ENCODE measurements at places on chromosomes 6 and 20.

GRCh38 chr6:75800708-75801505, 51.9 kb downstream of the MYO6 start:
- DNase-seq: no peak

- peak; percentile 73 for DNase-seq
These were observed 43.1 kb downstream of the POPDC3 start for GRCh38 chr6:105136431-105137350.

GRCh38 chr20:48986899-48987298, 59.2 kb upstream of the CSE1L start:
- DNase-seq: no peak

DNA sequence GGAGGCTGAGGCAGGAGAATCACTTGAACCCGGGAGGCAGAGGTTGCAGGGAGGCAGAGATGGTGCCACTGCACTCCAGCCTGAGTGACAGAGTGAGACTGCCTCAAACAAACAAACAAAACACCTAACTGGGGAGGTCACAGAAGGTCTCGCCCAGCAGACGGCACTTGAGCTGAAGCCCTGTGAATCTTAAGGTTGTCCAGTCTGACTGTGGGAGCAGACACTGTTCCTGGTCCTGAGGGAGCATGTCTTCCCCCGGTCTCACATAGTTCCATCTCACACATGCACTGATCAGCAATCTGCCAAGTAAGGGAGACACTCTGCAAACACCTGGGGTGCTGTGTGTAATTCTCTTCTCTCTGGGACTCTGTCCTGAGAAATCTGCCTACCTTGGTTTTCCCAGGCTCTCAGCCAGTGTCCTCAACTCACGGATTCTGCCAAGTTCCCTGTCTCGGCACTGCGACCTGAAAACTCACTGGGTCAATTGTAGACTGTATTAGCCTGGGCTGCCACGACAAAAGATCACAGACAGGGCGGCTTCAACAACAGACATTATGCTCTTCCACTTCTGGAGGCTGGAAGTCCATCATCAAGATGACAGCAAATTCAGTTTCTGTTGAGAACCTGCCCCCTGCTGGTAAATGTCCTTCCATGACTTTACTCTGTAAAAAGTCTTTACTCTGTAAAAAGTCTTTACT, 94.3 kb downstream of the JPH2 start:
- DNase-seq: no peak

DNA sequence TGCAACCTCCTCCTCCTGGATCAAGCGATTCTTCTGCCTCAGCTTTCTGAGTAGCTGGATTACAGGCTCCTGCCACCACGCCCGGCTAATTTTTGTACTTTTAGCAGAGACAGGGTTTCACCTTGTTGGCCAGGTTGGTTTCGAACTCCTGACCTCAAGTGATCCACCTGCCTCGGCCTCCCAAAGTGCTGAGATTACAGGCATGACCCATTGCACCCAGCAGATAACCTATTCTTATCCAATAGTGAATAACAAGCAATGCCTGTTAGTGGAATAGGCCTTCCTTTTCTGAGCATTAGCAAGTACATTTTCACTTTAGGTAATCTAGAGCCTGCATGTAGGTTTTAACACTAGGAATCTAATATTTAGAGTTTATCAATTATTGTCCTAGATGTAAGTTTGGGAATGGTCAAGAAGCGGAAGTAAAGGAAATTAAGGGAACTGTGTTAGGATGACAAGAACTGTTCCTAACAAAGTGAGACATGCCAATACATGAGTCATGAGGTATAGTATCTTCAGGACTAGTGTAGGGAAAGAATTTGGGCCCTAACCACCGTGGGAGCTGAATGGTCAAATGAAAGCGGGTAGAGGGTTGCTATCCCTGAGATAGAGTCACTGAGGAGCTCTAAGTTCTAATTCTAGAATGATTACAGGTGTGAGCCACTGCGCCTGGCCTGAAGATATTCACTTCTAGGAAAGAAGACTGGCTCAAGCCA, 15.0 kb downstream of the BLTP3A start:
- DNase-seq: no peak

- DNase-seq: no peak
These were observed 42.7 kb upstream of the HCRTR2 start for GRCh38 chr6:55131616-55132015.

GRCh38 chr6:15386110-15386755, 140.4 kb downstream of the JARID2 start:
- no peak for DNase-seq

GRCh38 chr6:157574851-157575424, 193.9 kb downstream of the ZDHHC14 start:
- no peak for DNase-seq

- DNase-seq: no peak
These were observed 60.5 kb upstream of the EXOC2 start for GRCh38 chr6:753486-753885.

GRCh38 chr6:170093276-170093657, 197.6 kb downstream of the DLL1 start:
- DNase-seq: no peak

DNA sequence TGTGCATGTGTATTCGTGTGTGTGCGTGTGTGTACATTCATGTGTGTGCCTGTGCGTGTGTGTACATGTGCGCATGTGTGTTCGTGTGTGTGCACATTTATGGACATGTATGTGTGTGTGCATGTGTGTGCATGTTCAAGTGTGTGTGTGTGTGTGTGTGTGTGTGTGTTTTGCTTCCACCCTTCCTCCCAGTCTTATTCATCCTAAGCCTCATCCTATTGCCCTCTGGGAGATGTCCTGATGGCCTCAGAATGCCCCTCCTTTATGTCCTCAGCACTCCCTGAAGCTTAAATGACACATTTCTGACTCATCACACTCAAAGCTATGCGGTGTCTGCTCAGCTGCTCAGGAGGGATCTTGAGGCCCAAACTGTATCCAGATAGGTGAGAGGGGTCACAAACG, 76.6 kb upstream of the CCDC167 start:
- no peak for DNase-seq

DNA sequence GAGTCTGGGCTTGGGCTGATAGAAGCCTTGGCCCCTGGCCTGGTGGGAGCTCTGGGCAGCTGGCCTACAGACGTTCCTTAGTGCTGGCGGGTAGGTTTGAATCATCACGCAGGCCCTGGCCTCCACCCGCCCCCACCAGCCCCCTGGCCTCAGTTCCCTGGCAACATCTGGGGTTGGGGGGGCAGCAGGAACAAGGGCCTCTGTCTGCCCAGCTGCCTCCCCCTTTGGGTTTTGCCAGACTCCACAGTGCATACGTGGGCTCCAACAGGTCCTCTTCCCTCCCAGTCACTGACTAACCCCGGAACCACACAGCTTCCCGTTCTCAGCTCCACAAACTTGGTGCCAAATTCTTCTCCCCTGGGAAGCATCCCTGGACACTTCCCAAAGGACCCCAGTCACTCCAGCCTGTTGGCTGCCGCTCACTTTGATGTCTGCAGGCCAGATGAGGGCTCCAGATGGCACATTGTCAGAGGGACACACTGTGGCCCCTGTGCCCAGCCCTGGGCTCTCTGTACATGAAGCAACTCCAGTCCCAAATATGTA, 957 bp upstream of the VEGFA start:
- peak; percentile 78 for DNase-seq

Data from left ventricle myocardium inferior (tissue), 1 donor.